Stimulated activated CD8-positive, alpha-beta memory T cell treated with anti-CD3 and anti-CD28 coated beads, Interleukin-2, amount 100 ng/mL, for 48 hours (primary cell): ENCODE measurements at places on chromosomes 16 and 17.
A peak's percentile ranks its signal among the peaks of the same experiment; 100 is the strongest.

- DNase-seq: no peak
Measured at GRCh38 chr16:63512910-63513309, 1476.7 kb upstream of the CDH8 start.

GRCh38 chr17:78556812-78557211 is 20.4 kb downstream of the DNAH17 start:
- DNase-seq: no peak

DNA sequence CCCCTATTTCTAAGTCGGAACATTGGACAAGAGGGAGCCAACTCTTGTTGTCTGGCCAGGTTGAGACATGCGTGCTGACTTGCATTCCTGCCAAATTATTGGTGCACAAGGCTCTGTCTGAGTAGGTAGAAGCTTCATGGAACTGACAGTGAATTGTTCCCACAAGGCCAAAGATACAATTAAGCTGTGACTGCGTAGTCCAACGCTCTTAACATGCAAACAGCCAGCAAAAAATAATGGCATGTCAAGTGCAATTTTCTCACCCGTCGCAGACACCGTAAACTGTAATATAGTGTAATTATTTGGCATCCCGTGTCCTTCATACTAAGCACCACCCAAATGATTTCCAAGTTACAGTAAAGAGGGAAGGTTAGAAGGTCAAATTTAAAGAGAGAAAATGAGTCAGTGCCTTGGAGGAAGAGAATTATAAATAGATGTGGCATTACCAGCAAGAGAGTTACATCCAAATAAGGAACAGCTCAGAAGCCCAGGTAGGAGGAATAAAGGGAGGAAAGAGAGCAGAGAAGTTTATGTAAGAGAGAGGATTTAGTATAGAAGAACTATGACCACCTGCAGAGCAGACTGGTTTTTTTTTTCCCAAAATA is 21.8 kb downstream of the CDH8 start:
- no peak for DNase-seq

DNA sequence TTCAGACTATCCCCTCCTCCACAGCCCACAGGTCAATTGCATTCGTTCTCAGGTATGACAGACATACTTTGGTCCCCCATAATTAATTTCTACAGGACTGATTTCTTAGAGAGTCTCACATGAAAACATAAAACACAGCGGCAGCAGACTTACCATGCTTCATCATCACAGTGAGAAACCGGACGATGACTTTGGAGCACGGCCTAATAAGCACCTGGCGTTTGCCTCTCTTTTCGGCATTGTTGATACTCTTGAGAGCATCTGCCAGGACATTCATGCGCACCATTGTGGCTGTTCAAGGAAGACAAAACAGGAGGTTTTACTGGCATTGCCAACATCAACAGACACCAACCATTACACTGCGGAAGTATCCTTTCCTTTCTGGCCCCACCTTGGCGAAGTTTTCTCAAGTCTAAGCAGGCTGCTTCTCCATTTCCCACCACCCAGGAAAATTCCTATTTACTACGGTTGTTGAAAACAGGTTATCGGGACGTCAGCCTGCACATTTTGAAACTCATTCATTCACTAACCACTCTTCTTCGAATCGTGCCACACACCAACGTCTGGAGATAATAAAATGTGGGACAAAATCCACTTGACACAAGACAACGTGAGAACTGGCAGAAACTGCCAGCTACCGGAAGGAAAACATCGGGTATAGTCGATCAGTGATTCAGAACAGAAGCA is 1.2 kb downstream of the RPS15A start:
- DNase-seq: no peak

DNA sequence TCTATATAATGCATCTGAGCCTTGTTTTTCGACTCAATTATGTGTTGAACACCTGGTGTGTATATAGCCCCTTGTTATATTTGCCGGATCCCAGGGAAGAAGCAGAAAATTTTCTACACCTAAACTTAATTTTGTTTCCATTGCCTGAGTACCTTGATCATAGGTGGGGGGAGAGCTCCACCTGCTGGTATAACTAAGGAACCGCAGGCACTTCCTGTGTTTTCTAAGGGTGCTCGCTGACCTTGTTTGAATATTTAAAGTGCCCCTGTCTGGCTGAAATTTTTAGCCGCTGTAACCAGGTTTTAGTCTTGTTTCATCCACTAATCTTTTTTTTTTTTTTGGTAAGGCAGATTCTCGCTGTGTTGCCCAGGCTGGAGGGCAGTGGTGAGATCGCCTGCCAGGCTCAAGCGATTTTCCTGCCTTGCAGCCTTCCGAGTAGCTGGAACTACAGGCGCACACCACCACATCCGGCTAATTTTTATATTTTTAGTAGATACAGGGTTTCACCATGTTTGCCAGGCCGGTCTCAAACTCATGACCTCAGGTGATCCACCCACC is 6.5 kb upstream of the NUBP1 start:
- DNase-seq: peak; percentile 14

DNA sequence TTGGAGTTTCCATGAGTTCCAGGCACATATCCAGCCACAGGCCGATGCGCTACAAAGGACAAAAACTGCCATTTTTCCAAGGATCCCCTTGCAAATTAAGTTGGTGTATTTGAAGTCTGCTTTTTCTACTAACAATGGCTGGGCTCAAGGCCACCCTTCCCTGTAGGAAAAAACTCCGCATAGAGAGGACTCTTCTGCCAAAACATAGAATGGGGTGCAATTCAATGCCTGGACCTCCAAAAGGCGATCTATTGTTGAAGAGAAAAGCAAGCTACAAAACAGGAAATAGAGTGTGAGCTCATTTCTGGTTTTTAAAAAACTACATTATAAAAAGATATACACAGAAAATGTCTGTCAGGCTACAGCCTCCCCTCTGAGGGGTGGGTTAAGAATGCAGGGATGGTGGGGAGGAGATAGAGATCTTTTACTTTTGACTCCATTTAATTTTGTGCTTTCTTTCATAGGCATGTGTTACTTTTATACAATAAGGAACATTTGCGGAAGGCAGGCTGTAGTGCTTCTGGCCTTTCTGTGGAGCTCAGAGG is 22.9 kb upstream of the PRSS54 start:
- no peak for DNase-seq

DNA sequence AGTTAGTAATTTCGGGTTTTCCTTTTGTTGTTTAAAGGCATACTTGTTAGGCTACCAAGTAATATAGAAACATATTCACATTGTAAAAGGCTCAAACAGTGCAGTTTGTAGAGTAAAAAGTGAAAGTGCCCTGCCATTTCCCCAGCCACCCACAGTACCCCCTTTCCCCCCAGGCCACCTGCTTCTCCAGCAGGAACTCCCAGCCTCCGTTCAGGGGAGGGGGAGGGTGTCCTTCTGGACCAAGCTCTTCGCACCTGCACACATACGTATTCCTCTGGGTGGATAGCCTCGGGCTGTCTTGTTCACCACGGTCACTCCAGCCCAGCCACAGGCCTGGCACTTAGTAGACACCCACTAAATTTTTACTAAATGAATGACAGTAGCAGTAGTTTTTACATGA is 144.5 kb downstream of the CLEC16A start:
- DNase-seq: no peak

DNA sequence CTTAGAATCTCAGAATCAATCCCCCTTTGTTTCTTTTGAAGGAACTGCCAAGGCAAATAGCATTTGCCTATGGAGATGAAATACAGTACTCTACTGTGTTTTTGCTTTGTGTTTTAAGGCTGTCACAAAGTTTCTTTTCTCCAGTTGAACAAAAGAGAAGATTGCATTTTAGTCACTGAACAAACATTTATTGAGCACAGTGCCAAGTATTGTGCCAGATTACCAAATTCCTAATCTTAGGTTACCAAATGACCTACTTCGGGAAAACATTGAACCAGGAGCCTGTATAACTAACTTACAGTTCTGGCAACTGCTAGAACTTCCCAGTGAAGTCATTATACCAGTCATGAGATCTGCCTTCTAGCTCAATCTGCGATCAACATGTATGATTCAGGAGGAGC is 3.0 kb upstream of the UBB start:
- DNase-seq: no peak
